ENCODE measurements at places on chromosomes 1 and 21.

DNA sequence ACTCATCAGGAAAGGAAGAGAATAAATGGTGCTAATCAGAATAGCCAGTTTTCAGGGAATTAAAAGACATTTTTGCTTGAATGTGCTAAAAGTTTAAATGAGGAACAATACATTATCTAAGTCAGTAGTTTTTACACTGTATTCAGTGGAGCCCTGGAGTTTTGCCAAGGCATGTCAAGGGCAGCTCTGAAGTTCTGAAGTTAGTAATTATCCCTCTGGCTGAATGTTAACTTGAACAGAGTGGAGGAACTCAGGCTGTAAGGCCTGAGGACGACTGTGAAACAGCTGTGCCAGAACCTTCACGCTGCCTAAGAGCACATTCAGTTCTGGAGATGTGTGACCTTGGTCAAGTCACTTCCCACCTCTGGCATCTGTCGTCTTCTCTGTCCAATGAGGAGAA is 68.1 kb downstream of the EDEM3 start:
- DNase-seq = no peak

- no peak for DNase-seq
Measured at GRCh38 chr1:230717251-230717650, 3.3 kb upstream of the AGT start.

GRCh38 chr1:16175610-16176553 is 20.0 kb upstream of the EPHA2 start:
- peak; percentile 91 for DNase-seq

- DNase-seq = no peak
Measured at GRCh38 chr1:192867180-192867579, 58.3 kb downstream of the RGS2 start.

GRCh38 chr1:209567698-209568175 is 15.8 kb upstream of the CAMK1G start:
- DNase-seq = no peak

DNA sequence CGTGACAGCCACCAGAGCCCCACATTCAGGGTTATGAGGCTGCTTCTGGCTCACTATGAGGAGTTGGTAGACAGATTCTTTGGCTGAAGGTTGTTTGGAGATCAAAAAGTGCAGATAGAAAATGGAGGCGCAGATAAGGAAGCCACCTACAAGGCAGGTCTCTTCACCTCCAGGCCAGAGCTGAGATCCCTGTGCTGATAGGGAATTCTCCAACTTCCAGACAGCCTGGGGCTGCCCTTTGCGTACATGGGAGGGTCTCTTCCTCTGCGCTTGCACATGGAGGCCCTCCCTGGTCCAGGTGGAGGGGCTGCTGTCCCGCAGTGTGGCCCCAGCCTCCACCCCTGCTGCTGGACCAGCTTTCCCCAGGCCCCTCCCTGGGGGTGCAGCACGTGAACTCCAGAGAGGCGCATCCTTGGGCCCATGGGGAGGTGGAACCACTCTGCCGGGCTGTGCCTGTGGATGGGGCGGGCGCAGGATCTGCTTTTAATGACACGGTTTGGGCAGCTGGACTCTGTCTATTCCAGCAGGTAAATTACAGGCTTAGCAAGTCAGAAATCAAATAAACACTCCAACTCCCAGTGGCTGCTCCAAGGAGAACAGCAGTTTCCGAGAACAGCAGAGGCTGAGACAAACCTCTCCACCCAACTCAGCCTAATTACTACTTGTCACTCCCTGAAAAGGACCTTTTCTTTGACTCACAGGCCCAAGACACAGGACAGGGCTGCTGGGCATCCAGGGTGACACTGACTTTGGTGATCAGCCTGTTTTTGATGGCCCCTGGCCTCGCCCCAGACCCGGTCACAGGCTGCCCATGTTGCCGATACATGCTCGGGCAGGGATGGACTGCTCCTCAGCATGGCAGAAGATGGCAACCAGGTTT is 12.4 kb downstream of the OXCT2 start:
- no peak for DNase-seq

GRCh38 chr1:209421186-209421585 is 162.3 kb upstream of the CAMK1G start:
- no peak for DNase-seq

- no peak for DNase-seq
Measured at GRCh38 chr1:70153739-70154138, 51.6 kb downstream of the LRRC40 start.

DNA sequence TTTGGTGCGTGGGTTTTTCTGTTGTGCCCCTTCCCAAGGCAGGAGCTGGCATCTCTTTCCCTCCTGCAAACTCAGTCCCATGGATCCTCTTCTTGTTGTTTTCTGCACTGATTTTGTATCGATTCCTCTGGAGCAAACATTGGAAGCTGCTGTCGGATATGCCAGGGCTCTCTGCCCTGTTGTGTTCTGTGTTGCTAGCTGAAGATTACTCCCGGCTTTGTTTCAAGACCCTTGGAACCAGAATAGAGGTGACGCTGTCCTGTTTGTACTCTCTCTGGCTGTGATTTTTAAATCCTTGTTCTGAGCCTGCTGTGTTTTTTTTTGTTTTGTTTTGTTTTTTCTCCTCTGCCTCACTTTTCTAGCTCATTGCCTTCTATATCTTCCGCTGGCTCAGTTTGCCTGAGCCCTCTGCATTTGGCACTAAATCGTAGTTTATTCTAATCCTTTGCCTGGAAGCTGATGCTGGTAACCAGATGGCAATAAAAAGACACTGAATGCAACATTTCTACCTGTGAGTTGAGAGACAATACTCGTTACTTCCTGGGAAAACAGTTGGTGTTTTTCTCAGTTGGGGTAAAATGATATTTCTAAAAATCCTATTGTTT is 67.0 kb downstream of the BACH1 start:
- no peak for DNase-seq

DNA sequence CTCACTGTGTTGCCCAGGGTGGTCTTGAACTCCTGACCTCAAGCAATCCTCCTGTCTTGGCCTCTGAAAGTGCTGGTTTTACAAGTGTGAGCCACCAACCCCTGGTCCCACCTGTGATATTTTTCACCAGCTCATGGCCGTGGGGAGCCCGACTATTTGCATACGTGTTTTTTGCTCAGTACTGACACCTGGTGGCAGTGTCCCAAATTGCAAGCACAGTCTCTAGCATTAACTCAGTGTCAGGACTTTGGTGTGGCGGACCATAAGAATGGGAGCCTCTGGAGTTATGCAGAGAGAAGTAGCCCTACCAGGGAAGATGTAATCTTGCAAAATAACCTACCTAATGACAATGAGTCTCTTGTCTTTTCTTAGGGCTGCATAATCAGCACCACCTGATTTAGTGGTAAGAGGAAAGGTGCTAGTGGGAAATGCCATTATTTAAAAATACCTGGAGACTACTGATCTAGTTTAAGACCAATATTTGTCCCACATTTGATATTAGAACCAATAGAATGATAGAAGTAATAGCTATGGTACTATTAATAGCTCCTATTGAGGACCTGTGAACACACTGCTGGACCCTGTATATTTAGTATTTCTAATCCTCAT is 305.4 kb downstream of the DISC1 start:
- DNase-seq = no peak

DNA sequence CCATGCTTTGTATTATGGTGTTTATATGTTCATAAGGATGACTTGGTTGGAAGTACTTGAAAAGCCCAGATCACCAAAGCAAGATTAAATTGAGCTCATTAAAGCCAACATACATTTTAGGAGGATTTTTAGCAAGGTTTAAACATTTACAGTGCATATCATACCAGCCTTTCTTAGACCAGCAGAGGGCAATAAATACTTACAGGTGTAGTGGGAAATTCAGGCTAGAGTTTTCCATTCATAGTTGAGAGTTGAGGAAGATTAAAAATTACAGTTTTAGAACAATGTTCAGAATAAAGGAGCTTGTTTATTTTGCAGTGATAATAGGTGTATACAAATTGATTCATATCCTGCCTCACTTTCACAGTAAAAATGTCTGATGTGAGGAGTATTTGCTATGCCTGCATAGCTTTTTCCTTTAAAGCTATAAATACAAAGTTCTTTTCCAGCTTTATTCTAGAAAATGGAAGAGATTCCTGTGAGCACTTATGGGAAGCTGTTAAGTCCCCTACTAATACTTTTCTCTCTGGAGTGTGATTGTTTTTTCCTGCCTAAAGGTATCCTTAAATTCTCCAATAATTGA is 35.3 kb downstream of the DTL start:
- no peak for DNase-seq

GRCh38 chr1:27547220-27548116 is 56.5 kb downstream of the AHDC1 start:
- no peak for DNase-seq

- no peak for DNase-seq
Measured at GRCh38 chr1:76857973-76858372, 9.3 kb upstream of the ST6GALNAC5 start.

DNA sequence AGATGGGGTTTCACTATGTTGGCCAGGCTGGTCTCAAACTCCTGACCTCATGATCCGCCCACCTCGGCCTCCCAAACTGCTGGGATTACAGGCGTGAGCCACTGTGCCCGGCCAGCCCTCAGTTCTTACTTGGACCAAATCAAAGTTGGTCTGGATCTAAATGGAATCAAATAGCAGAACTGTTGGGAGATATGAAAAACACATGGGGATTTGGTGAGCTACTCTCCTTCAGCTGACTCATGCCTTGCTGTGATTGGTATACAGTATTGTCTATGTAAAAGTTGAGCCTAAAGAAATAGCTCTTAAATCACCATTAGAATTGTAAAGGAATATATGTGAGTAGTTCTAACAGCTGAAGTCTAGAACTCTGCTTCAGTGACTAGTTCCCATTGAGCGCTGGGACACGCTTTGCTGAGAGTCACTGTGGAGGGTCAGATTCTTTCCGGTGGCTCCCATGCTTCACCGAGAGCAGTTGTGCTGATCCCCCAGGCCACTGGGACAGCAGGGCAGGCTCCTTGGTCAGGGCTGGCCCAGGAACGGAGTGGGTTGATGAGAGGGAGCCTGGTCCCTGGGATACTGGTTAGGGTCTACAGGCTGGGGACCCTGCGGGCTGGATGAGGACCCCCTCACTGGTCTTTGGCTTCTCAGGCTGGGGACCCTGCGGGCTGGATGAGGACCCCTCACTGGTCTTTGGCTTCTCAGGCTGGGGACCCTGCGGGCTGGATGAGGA is 14.0 kb downstream of the PKNOX1 start:
- DNase-seq = no peak

DNA sequence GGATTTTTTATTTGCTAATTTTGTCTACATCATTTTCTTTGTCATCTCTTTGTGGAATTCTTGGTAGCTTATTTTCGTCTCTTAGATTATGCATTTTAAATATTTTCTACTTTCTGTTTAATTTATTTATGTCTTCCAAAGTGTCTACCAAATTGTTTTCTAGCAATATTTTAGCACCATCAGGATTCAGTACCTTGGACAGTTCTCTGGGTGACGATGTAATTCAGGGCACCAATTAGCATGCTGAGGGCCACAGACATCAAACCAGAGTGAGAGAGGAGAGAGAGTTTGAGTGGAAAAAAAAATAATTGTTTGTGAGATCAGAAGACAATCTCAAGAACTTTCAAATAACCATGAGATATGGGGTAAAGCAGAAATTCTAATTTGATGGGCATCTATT is 169.8 kb upstream of the CXADR start:
- no peak for DNase-seq

- DNase-seq = no peak
Measured at GRCh38 chr1:201890806-201891450, 2.2 kb downstream of the SHISA4 start.

- peak; percentile 51 for DNase-seq
Measured at GRCh38 chr1:153742411-153743142, 14.7 kb downstream of the INTS3 start.

- no peak for DNase-seq
Measured at GRCh38 chr1:7585216-7585907, 185.7 kb upstream of the VAMP3 start.

DNA sequence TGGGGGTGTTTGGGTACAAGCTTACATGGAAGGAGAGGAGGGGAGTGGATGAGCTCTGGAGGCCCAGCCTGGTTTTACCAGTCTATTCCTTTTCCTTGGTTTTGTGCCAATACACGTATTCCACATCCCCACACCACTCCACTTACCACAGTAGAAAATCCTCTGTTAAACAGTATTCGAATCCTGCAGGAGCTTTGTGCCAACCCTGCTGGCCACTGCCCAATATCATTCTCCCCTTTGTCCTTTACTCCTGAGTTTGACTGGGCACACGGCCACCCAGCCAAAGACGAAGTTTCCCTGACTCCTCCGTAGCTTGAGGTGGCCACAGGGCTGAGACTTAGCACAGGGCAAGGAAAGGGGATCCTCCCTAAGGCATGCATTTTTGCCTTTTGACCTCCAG is 61.6 kb downstream of the TMCO4 start:
- no peak for DNase-seq

- no peak for DNase-seq
Measured at GRCh38 chr1:94527447-94528031, 14.0 kb downstream of the F3 start.

GRCh38 chr1:80214888-80215540 is 1208.5 kb upstream of the ADGRL4 start:
- no peak for DNase-seq

GRCh38 chr21:44288251-44289110 is 2.8 kb downstream of the AIRE start:
- DNase-seq = no peak

DNA sequence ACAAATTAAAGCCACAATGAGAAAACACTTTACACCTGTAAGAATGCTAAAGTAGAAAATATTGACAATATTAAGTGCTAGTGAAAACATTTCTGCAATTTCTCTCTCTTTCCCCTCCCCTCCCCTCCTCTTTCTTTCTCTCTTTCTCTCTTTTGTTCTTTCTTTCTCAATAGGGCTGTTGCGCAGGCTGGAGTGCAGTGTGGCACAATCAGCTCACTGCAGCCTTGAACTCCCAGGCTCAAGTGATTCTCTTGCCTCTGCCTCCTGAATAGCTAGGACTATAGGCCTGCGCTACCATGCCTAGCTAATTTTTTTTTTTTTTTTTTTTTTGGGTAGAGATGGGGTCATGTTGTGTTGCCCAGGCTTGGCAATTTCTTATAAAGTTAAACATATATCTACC is 5.9 kb upstream of the SHISAL2A start:
- no peak for DNase-seq

DNA sequence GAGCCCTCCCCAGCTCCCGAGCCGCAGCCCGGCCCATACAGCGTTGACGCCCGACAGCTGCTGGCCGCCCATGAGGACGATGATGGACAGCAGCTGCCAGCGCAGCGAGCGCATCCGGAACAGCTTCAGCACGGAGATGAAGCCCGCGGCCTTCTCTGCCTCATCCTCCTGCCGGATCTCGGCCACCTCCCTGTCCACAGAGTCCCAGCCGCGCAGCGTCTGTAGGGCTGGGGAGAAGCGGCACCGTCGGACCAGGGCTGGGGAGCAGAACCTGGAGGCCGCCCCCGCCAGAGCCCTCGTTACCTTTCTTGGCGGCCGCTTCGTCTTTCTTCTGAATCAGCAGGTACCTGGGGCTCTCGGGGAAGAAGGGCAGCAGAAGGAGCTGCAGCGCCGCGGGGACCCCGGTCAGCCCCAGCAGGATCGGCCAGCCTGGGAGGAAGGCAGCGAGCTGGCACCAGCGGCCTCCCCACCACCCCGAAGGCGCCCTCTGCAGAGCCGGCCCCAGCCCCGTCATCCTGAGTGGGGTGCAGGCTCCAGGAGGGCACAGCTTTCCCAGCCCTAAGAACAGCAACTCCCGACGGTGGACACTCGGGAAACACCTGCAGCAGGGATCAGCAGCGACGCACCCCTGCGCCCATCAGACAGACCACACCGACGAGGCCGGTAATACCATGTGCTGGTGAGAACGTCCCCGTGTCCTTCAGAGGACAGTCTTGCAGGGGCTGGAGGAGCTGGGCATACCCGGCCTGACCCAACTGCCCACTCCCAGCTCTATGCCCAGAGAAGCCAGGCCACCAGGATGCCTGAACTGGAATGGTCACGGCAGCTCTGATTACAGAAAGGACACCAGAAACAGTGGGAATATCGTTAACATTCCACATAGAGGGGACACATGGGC is 13.8 kb upstream of the SLC2A7 start:
- no peak for DNase-seq

- no peak for DNase-seq
Measured at GRCh38 chr1:15884477-15884876, 37.0 kb downstream of the SPEN start.

Data from pancreas (tissue), 10 donors.